ENCODE measurements at places on chromosomes 1 and 21.

DNA sequence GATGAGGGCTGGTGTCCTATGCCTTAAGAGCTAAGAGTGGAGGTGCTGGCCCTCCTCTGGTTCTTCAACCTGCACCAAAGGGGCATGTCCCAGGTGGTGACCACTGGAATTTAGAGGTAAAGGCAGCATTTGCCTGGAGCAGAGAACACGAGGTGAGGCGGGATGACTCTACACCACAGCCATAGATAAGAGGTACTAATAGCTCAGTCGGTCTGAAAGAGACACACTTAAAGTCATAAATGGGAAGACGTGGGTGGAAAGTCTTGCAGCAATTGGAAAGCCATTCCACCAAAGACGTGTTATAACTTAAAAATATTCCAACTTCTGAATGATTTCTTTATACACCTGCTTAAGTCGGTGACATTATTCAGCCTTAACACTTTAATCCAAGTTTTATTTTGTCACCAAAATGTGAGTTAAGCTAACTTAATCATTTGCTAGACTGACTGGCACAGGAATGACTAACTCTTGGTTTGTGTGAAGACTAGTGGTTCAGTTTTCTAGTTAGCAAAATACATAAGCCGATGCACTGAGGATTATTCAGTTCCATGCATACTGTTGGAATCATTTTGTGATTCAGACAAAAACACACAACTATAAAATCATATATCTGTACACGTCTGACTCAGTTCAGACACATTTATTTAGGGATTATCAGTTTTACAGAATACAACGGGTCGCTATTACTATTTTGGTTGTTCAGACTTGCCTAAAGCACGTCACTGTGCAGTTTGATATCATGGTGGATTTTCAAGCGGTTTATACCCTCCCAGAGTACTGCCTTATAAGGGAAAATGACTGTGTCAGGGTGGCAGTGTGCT lies 4.6 kb upstream of the ETS2 start:
- DNase-seq: no peak

GRCh38 chr1:119475866-119476439 lies 31.1 kb upstream of the HSD3B1 start:
- DNase-seq: peak; percentile 73

- DNase-seq: no peak
These were observed 2.5 kb downstream of the WNT9A start for GRCh38 chr1:227944931-227945890.

GRCh38 chr1:26959722-26960624 lies at the start of gene KDF1:
KDF1 (minus strand) TSS chr1:26960468; CDS start chr1:26952380, 8,088 bp downstream.
- peak; percentile 75 for DNase-seq

DNA sequence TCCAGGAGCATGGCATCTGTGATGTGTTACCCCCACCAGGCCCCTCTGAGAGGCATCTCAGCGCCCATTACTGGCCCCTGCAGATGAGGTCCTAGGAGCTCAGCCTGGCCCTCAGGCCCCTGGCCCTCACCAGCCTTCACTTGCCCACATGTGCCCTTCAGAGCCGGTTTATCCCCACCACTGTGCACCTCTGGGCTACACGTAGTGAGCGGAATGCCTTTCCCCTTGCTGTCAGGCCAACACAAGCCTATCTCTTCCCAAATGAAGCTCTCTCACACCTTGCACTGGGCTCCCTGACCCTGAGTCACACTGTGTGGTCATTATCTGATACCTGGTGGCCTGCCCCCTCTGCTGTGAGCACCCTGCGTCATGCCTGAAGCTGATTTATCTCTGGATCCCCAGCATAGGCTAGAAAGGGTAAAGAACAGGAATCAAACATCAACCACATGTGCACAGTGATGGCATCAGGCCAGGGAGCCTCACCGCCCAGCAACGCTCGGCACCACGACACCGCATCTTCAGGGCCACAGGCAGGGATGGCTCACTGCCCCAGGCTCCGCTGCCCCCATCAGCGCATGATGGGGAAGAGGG lies 49.1 kb downstream of the GLIS1 start:
- no peak for DNase-seq

- no peak for DNase-seq
These were observed 117.0 kb upstream of the VAV3 start for GRCh38 chr1:108082001-108082400.

DNA sequence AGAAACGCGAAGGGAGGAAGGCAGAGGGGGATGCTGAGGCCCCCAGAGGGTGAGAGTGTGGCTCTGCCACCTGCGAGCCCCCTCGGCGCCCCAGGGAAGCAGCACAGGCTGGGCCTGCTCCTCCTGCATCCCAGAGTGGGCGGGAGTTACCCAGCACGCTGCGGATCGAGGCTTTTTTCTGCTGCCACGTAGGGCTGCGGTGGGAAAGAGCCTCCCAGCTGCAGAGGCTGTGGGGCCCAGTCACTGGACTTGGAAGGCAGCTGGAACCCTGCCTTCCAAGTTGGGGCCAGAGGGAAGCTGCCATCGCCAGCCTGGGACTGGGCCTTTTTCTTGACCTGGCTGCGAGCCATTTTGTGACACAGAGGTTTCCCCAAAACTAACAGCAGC lies 2.3 kb upstream of the GRIK3 start:
- no peak for DNase-seq

GRCh38 chr1:247332623-247333361 lies 1.1 kb upstream of the ZNF496 start:
- no peak for DNase-seq

DNA sequence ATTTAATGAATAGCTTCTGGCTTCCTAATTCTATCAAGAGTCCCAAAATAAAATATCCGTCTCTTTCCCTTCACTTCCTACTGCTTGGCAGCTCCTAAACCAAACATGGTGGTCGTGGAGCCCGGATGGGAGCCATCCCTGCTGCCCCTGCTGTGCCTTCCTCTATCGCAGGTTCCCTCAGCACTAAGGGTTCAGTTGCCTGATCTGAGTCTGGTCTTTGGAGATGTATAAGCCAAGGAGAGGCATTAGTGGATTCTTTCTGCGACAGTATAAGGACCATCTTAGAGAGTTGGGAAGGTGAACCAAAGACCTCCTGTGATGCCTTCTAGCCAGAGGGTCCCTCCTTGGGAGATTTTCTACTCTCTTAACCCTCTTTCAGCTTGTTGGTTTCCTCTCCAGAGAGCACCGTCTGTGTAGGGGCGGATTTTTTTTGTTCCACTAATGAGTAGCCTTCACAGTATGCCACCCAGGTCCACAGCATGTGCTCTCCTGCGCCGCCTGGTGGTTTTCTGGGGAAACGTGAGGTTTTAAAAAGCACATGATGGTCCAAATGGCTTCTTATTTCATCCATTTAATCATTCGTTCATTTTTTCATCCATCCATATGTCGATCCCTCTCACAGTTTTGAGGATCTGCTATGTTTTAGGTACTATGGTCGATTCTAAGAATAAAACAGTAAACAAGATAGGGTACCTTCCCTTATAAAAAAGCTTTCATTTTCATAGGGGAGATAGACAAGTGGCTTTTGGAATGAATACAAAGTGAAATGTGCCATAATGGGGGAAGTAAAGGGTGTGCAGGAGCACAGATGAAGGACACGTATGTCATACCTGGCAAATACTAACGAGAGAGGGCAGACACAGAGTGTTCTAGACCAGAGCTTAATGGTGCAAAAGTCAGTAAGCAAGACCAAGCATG lies 71.0 kb downstream of the NFASC start:
- DNase-seq: peak; percentile 68

DNA sequence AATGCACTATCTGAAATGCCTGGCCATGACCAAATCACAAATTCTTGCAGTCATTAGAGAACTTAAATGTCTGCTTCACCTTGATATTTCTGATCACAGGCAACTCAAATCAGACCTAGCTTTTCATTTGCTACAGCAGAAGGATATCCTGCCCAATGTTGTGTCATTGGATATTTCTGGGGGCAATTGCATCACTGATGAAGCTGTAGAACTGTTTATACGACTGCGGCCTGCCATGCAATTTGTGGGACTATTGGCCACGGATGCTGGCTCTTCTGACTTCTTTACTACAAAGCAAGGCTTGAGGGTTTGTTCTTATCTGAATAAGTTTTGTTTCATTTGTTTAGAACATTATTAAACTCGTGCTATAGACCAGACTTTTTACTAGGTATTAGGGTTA lies 14.9 kb downstream of the ZYG11A start:
- DNase-seq: no peak

DNA sequence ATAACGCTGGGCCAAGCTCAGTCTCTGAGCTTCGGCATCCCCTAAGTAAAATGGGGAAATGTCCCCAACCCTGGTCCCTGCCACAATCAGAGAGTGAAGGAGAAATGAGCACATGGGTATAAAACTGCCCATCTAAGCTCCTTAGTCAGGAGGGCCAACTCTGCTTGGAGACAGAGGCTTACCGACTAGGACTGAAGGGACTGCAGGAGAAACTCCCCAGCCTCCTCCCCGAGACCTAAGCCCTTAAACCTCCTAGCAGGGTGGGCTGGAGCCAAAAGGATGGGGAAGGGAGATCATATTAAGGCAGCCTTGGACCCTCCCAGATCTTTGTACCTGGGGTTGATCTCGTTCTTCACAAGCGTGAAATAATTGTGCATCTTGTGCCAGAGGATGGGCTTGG lies 5.5 kb downstream of the ETNK2 start:
- no peak for DNase-seq

- DNase-seq: no peak
These were observed 151.0 kb downstream of the CLEC20A start for GRCh38 chr1:178345807-178346206.

- no peak for DNase-seq
These were observed 151.0 kb downstream of the NUF2 start for GRCh38 chr1:163472651-163473248.

DNA sequence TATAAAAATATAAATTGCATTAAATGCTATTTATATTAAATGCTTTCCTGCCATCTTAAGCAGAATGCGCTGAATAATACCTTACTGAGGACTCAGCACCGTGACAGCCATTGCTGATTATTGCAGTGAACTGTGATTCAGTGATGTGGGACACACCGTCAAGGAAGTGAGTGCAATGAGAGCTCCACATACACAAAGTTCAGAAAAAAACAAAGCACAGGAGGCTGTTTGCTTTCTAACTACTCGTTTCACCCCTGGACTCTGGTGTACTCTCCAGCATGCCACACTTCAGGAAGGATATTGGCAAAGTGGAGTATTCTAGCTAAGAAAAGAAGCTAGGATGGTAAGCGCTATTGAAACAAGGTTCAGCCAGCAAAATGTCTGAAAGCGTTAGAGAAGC lies 57.4 kb upstream of the CXADR start:
- no peak for DNase-seq

- DNase-seq: no peak
These were observed 5.9 kb downstream of the AGO3 start for GRCh38 chr1:35936838-35937237.

DNA sequence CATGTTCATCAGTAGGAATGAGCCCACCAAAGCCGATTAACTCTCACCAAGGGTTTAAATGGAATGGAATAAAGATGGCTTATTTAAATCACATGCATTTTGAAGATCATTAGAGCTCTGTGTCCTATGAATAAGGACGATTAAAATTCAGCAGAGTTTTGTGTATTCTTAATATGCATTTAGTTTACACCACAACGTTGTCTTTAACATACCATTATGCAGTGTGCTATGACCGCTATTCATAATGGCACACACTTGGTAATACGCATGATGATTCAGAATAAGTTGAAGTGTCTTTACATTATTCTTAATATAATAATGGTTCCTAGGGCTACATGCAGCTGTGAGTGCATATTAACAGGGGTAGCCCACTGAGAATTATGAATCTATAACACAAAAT lies 190.7 kb downstream of the PTBP2 start:
- no peak for DNase-seq
